Right lobe of liver (tissue), 6 donors: ENCODE measurements at places on chromosomes 1 and 21. TPM values are rescaled to one million over a fixed set of nuclear protein-coding genes. Genes with fewer than 3 reads are reported as not detected.

RNF220 gene
- total RNA-seq: 24.8 TPM

GPR161 gene
- total RNA-seq: 0.44 TPM

NBPF6 gene
- not detected for total RNA-seq

CDCA8 gene
- 0.42 TPM for total RNA-seq

FALEC gene
- not detected for total RNA-seq

EPHB2 gene
- 1.8 TPM for total RNA-seq

ATP6V1G3 gene
- total RNA-seq: not detected

UBL4B gene
- not detected for total RNA-seq

DCDC2B gene
- not detected for total RNA-seq

PSMB4 gene
- total RNA-seq: 163 TPM

SYT2 gene
- not detected for total RNA-seq

SLC1A7 gene
- total RNA-seq: 0.56 TPM

SPRR1B gene
- total RNA-seq: not detected

HUNK gene
- total RNA-seq: 0.64 TPM

CTSK gene
- total RNA-seq: 2.5 TPM

C1orf87 gene
- total RNA-seq: not detected

GNB1 gene
- total RNA-seq: 101 TPM

RHBDL2 gene
- total RNA-seq: not detected

MAP1LC3C gene
- 0.31 TPM for total RNA-seq

CA6 gene
- not detected for total RNA-seq

TRABD2B gene
- 0.55 TPM for total RNA-seq

RIMKLA gene
- 0.12 TPM for total RNA-seq

A3GALT2 gene
- not detected for total RNA-seq

ATP1A4 gene
- not detected for total RNA-seq

TNFRSF14 gene
- total RNA-seq: 54.8 TPM
